ENCODE measurements at places on chromosomes 13 and 19. TPM values are rescaled to one million over a fixed set of nuclear protein-coding genes. Genes with fewer than 3 reads are reported as not detected.
A peak's percentile ranks its signal among the peaks of the same experiment; 100 is the strongest.

GRCh38 chr13:22103046-22104027 is 432.5 kb downstream of the FGF9 start:
- no peak for DNase-seq

DNA sequence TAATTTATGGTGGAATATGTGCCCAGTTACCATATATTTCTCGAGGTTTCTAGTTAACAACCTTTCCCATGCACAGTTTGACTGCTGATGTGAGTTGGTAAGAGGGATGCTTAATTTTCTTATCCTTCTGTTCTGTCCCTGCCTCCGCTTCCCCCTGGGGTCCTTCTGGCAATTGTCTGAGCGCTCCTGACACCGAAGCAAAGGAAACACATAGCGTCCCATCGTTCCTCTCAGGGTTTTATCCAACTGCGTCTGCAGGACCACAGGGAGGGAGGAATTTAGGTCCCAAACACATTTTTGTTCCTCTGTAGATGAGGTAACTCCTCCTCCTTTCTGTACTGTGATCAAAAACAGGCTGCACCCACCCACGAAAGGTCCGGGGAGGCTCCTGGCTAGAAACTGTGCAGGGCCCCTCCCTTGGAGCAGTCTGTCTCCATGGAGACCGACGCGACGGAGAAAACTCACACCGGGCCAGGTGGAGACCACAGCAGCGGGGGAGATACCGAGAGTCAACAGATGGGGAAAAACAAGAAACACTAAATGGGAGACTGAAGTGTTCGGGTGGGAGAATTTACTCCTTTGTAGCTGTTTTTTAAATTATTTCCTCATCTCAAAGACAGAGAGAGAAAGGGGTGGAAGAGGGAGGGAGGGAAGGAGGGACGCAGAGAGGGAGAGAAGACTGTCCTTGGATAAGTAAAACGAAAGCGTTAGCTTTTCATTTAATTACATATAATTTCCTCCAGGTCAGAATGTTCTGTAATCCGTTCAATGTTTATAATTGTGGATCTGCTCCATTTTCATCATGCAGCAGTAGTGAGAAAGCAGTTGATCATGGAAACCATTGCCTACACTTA is 191.8 kb upstream of the NBEA start:
- no peak for DNase-seq

- peak; percentile 40 for DNase-seq
Observed at GRCh38 chr19:46886546-46887239, 25.9 kb downstream of the ARHGAP35 start.

DNA sequence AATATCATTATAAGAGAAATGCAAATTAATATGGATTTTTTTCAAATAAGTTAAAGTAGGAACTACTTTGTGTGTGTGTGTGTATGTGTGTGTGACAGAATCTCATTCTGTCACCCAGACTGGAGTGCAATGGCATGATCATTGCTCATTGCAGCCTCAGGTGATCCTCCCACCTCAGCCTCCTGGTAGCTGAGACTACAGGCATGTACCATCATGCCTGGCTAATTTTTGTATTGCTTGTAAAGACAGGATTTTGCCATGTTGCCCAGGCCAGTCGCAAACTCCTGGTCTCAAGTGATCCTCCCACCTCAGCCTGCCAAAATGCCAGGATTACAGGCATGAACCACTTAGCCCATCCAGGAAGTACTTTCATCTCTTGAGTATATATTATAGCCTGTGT is 3.2 kb upstream of the ERVV-2 start:
- DNase-seq: no peak

IGFL1 gene
- 0.77 TPM for total RNA-seq

GRCh38 chr13:54536112-54536511 is 1507.5 kb downstream of the OLFM4 start:
- peak; percentile 2 for DNase-seq

GFY gene
- not detected for total RNA-seq

TMEM255B gene
- total RNA-seq: 35.5 TPM

DNA sequence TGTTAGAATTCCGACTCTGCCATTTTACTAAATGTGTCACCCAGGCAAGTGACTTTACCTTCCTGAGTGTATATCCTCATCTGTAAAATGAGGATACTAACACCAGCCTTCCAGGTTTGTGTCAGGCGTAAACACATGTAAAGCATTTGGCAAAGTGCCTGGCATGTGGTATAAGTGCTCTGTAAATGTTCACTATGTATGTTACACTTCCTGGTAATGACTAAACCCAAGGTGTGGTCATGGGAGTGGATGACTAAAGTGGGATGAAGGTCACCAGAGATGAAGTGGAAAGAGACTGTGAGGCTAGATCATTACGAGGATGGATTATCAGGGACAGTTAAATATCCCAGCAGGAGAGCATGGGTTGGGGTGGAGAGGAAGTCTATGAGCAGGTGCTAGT is 25.6 kb downstream of the DEDD2 start:
- DNase-seq: peak; percentile 96

DNA sequence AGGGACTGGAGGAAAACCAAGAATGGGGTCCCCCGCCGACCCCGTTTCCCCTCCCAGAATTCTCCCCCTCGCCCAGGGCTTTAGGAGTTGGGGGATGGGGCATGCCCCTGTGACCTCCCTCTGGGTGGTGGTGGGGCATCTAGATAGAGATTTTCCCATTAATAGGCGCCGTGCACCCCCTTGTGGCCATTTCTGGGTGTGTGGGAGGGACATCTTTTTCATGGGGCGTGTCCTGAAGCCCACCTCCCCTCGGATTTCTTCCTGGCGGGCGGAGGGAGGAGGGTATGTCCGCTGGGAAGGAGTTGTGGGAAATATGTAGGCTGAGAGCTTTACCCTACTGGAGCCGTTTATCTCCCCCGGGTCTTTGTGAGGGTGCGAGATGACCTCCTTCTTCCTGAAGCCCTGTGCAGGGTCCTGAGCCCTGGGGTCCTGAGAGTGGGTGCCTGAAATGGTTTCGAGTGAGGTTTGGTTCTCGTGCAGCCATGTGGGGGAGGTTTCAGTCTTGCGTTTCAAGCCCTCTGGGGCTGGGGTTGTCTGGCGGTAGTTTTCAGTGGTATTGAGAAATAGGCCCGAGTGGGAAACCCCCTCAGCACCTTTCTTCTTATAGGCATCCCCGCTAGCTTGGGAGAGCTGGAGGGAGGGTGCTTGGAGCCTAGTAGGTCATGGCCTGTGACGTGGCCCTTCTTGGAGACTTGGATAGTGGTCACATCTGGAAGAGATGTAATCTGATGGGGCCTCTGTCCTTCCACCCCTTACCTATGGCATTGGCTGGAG is 1.0 kb downstream of the PRMT1 start:
- peak; percentile 75 for DNase-seq

GRCh38 chr13:105918842-105919741 is 616.4 kb downstream of the EFNB2 start:
- peak; percentile 90 for DNase-seq

- DNase-seq: peak; percentile 89
Observed at GRCh38 chr13:40401911-40402776, 264.3 kb downstream of the FOXO1 start.

NBEA gene
- 4.4 TPM for total RNA-seq

GRCh38 chr13:47117268-47117667 is 220.4 kb upstream of the HTR2A start:
- peak; percentile 68 for DNase-seq

DNA sequence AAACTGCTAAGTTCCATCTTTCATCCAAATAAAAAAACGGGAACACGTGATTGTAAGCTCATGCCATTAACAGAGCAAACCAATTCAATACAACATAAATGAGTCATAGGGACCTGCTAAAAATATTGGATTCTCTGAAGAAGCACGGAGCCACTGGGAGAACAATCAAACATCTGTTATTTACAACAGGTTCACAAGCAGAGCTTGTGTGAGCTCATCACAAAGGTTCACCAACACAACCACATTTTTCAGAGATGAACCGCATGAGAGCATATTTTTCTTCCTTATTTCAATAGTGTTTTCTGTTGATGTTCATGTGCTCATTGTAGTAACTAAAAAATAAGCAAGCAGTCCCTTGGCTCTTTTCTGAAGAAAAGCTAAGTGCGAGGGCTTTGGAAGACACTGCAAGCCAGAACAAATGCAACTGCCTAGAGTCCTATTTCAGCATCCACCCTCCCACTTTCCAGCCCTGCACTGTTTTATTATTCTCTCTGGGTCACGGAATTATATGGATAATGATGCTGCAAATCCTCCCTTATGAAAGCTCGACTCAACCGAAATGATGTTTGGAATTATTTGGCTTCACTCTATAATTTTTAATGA is 545.8 kb downstream of the LIG4 start:
- peak; percentile 49 for DNase-seq

GRCh38 chr13:80436571-80437169 is 95.7 kb upstream of the SPRY2 start:
- DNase-seq: no peak

DNA sequence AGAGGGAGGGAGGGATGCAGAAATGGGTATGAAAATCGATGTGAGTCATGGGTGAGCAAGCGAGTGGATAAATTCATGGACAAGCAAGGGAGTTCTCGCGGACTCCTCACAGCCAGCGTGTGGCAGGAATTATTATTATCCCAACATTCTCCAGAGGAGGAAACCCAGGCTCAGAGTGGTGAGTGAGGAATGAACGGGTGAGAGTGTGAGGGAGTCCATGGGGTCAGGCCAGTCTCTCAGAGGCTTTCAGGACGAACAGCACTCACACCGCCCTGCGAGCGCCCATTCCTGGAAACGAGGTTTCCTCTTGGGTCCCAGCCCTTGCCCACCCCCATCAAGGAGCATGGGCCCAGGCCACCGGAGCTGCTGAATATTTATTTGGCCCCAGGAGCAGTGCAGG is 6.3 kb upstream of the DNAAF3 start:
- peak; percentile 73 for DNase-seq

PDX1 gene
- total RNA-seq: not detected

C13orf42 gene
- total RNA-seq: not detected

DNA sequence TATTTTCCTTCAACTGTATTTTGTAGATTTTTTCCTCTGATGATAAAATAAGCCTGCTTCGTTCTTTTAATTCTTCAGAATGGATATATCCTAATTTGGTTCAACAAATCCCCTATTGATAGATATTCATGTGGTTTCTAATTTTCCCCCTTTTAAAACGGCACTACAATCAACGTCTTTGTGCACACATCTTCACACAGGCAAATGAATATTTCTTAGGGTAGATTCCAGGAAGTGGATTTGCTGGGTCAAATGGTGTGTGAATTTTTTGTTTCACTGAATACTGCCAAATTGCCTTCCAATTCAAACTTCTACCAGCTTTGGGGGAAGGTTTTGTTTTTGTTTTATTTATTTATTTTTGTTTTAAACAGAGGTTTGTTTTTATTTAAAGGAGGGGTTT is 287.2 kb downstream of the FOXO1 start:
- DNase-seq: no peak

DACH1 gene
- total RNA-seq: not detected

DNA sequence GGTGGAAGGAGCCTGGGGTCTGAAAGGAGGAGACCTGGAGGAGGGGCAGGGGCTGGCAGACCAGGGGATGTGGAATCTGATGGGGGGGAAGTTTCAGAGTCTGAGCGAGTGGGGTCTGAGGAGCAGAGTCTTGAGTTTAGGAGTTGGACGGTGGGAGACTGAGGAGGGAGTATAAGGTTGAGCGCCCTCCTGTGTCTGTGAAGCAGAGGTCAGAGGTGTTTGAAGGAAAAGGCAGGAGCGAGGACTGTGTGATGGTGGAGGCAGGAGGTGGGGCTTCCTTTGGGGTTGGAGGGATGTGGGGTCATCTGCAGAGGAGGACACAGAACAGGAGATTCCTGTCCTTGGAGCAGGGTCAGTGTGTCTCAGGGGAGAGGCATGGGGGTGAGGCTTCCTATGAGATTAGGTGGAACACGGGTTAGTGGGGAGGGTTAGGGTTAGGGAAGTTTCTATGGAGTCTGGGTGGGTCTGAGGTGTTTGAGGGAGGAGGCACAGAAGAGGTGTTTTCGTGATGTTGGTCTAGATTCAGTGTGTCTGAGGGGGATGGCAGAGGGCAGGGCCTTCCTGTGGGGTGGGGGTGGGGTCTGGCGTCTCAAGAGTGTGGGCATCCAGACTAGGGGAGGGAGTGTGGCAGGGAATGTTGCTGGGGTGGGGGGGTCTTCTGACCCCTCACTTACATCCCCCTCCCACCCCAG is 8.3 kb downstream of the RYR1 start:
- no peak for DNase-seq

GRCh38 chr13:46097015-46097414 is 7.8 kb downstream of the CPB2 start:
- peak; percentile 12 for DNase-seq

FAM83E gene
- total RNA-seq: 4.7 TPM

DNA sequence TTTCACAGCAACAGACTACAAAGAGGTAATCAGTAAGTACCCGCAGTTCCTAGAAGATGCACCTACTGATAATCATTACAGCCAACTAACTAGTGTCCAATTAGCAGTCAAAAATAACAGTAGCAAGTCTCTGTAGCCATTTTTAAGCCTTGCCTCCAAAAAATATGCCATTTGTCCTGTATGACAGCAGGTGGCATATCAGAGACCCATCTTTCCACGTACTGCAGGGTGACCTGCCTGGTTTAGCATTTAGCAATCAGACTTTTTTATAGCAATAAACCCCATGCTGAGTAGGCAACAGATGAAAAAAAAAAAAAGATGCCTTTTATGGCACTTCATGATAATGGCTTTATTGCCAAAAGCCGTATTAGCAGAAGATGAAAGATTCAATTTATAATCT is 155.3 kb upstream of the LSM14A start:
- peak; percentile 19 for DNase-seq

ZNF497 gene
- 2.2 TPM for total RNA-seq

S1PR5 gene
- 2.4 TPM for total RNA-seq

DNA sequence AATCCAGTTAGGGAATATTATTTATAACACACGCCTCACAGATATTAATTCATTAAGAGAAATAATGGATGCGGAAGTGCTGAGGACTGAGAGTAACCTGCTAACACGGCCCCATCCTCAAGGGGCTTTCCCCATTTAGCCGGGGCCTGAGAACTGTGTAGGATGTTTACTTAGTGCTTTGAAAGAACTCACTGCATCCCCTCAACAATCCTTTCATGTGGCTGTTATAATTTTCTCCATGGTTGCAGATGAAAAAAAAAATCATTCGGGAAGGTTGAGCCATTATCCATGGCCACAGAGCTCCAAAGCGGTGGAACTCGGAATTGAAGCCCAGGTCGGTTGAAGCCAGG is 98.2 kb downstream of the ING1 start:
- DNase-seq: no peak

ING1 gene
- total RNA-seq: 20.8 TPM
